Activated CD4-positive, alpha-beta T cell treated with anti-CD3 and anti-CD28 coated beads, Interleukin-2, amount 50 U/mL, for 24 hours (primary cell): ENCODE measurements at places on chromosomes 3 and 15.

DNA sequence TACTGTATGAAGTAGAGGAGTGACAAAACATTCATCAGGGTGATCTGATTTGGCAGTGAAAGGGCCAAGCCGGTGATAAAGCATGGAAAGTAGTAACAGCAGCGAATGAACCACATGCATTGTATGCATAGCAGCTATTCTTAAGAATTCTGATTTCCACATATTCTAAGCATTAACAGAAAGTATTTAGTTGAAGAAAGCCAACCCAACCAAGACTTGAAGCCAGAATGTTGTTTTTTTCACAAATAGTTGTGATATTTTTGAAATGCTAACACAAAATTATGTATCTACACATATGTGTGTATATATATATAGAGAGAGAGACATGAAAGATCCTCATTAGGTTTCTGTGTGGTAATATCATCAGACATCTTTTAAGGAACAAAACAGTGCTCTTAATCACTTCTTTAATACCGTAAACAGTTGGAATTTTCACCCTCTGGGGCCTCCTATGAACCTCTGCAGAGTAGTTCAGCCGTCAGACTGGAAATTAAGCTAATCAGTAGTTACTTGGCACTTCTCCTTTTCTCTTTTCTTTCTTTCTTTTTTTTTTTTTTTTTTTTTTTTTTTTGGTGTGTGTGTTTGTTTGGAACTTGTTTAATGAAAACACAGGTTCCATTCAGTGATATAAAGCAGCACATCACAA, 139.6 kb downstream of the CMSS1 start:
- DNase-seq: no peak

GRCh38 chr15:48352474-48353072, 21.3 kb downstream of the DUT start:
- DNase-seq: peak; percentile 36

GRCh38 chr15:31606194-31606669, 279.6 kb downstream of the KLF13 start:
- DNase-seq: no peak

GRCh38 chr15:76286271-76286879, 24.9 kb downstream of the ETFA start:
- no peak for DNase-seq

DNA sequence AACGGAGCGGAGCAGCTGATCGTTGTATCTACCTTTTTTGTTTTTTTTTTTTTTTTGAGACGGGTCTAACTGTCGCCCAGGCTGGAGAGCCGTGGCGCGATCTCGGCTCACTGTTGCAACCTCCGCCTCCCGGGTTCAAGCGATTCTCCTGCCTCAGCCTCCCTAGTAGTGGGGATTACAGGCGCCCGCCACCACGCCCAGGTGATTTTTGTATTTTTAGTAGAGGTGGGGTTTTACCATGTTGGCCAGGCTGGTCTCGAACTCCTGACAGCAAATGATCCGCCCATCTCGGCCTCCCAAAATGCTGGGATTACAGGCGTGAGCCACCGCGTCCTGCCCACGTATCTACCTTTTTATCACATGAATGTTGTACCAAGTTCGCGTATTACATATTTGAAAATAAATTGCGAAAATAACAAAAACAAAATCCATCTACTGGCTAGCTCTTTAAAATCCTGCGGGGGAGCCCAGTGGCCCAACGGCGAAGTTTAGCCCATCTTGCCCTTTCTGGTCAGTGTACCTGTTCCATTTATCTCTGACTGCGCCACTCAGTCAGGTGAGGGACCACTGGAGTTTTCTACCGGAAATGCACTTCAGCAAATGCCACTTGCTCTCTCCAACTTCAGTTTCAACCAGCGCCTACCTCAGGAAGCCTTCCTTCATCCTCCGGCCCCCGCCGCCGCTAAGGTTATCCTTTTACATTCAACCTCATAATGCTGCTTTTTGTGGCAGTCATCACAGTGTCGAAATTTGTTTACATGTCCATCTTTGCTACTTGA, 1.2 kb upstream of the EIF3J start:
- DNase-seq: peak; percentile 6

- no peak for DNase-seq
These were observed 197.6 kb downstream of the MINAR1 start for GRCh38 chr15:79629687-79630086.

GRCh38 chr15:75059607-75060006, 36.2 kb downstream of the PPCDC start:
- DNase-seq: no peak

GRCh38 chr15:41022487-41023090, 69.3 kb downstream of the CHAC1 start:
- peak; percentile 6 for DNase-seq

DNA sequence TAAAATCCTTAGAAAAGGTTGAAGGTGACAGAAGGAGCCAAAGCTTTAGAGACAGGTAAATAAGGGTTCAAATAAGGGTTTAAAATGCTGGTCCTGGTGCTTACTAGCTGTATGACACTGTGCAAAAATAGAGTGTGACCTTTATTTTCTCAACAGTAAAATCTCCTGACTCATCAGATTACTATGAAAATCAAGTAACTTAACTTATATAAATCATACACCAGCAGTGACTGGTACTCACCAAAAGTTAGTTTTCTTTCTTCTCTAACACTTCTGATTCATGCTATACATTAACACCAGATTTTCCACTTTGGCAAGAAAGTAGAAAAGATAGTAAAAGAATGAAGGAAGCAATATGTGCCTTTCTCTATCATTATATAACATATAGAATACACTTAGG, 205.9 kb upstream of the GBE1 start:
- DNase-seq: no peak

DNA sequence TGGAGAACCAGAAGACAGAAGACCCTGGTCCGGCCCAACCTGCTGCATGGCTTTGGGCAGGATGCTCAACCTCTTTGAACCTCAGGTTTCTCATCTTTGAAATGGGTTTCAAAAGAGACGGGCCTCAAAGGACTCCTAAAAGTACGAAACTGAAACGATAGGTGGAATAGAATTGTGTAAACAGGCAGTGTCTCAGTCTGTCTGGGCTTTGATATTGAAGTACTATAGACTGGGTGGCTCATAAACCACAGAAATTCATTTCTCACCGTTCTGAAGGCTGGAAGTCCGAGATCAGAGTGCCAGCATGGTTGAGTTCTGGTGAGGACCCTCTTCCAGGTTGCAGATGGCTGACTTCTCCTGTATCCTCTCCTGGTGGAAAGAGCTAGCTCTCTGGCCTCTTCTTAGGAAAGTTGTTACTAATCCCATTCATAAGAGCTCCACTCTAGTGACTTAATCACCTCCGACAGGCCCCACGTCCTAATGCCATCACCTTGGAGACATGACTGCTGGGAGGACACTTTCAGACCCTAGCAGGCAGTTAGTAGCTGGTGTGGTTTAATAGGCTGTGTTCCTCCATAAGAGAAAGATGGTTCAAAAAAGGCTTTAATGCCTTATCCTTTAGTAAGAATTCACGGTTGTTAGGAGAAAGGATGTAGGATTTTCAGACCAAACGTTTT, 35.7 kb downstream of the SSUH2 start:
- DNase-seq: no peak

DNA sequence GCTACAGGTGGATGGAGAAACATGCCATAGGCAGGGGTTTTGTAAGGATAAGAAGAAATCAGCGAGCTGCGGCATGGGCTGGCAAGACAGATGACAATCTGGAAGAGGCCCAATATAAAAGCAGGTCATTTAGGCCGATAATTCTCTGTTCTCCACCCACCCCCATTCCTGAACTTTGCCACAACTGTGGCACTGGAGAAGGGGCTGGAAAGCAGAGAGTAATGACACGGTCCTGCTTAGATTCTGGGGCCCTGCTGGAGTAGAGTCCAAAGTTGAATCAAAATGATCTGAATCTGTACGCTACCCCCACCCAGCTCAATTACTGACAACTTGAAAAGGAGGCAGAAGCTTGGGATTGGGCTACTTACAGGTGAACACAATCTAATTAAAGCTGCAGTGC, 18.4 kb upstream of the BUB1B start:
- no peak for DNase-seq

DNA sequence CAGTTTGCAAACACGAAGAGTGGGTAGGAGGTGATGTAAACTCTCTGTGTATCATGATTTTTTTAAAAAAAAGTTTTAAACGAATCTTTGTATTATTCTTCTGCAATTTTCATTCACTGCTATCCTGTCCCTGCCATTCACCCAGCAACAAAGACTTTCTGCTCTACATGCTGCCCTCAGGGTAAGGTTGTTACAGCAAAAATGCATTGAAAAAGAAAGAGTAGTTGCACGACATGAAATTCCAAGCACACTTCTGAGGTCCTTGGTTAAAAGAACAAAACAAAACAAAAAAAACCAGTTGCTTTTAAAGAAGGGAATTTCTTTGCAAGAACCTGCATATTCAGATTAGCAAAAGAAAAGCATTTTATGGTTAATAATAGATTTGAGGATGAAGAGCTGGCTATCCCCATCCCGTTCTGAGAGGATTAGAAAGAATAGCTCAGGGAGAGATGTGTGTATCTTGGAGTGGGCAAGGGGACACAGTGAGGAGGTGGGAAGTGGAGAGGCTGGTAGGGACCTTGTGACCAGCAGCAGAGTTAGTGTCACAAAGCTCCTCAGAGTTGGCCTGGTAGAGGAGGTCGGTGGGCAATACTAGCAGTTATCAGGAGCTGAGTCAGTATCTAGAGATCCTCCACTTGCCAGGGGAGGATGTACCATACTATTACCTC, 290.8 kb downstream of the NEK10 start:
- DNase-seq: no peak

DNA sequence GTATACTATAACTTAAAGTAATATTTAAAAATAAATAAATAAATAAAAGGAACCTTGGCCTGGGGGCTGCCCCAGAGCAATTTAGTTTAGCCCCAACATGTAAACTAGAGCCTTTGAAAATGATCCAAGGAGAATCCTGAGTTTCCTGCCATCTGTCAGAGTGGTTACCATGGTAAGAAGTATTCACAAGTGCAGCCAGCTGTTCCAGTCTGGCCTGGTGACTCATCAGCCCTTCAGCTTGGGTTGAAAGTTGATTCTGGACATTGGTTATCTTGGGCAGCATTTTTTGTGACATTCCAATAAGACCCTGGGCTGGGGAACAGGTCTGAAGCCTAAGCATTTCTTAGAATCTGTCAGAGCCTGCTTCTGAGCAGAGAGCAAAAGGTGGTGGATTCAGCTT, 72.7 kb upstream of the LRTM1 start:
- no peak for DNase-seq

- no peak for DNase-seq
These were observed 190.9 kb upstream of the PLSCR5 start for GRCh38 chr3:146796078-146796477.

- DNase-seq: no peak
These were observed 56.0 kb downstream of the KBTBD12 start for GRCh38 chr3:127970966-127971592.

- no peak for DNase-seq
These were observed 36.6 kb downstream of the KLHL25 start for GRCh38 chr15:85757939-85758654.

DNA sequence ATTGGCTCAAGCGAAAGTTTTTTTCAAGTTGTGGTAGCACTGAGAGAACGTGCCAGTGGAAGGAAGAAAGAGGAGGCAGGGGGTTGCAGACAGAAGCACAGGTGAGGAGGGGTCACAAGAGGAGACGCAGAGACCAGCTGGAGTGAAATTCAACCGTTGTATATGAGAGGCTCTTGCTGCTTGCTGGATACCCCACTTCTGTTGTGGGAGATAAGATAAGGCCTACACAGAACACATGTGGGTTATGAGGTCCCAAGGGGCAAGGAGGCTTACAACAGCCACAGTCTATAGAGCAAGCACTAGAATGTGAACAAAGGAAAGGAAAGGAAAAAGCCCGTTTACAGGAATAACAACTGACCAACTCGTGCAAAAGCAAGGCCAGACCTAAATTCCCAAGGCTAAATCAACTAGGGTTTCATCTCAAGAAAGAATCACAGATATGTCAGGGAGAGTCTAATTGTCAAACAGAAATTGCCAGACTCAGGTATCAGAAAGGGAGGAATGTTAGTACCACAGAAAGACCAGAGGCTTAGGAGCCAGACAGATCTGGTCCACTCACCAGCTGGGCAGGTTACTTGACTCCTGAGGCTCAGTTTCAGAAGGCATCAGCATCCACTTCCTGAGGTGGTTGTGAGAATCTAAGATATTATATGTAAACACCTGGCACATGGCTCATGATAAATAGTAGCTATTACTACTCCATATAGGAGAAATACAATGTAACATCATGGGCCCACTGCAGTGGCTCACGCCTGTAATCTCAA, 60.9 kb downstream of the MSL2 start:
- no peak for DNase-seq

DNA sequence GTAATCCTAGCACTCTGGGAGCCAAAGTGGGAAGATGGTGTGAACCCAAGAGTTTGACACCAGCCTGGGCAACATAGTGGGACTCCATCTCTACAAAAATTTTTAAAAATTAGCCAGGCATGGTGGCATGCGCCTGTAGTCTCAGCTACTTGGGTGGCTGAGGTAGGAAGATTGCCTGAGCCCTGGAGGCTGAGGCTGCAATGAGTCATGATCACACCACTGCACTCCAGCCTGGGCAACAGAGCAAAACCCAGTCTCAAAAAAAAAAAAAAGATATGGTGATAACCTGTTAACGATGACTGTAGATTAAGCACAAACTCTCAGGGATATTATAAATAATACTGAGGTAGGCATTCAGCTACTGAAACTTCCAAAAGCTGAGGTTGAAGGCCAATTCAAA, 107.5 kb downstream of the SLC49A4 start:
- DNase-seq: no peak
